ENCODE measurements at places on chromosomes 2 and 18.

GRCh38 chr2:10760794-10761504 lies 39.5 kb downstream of the ATP6V1C2 start:
- DNase-seq = no peak

DNA sequence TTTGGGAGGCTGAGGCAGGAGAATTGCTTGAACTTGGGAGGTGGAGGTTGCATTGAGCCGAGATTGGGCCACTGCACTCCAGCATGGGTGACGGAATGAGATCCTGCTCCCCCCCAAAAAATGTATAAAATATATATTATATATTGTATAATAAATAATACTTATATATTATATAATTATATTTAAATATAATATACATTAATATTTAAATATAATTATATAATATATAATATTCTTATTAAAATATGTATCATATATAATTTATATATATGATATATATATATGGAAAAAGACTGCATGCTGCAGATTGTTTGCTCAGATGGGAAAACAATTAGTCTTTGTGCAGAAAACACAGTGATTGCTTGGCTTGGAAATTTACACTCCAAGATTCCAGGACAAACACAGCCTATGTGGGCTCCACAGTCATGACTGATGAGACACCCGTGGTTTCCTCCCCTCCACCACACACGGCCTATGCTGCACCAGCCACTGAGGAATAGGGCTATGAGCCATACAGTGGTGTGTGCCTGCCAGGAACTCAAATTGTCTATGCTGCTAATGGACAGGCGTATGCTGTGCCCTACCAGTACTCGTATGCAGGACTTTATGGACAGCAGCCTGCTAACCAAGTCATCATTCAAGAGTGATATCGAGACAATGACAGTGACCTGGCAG lies 30.0 kb downstream of the PMAIP1 start:
- peak; percentile 41 for DNase-seq

DNA sequence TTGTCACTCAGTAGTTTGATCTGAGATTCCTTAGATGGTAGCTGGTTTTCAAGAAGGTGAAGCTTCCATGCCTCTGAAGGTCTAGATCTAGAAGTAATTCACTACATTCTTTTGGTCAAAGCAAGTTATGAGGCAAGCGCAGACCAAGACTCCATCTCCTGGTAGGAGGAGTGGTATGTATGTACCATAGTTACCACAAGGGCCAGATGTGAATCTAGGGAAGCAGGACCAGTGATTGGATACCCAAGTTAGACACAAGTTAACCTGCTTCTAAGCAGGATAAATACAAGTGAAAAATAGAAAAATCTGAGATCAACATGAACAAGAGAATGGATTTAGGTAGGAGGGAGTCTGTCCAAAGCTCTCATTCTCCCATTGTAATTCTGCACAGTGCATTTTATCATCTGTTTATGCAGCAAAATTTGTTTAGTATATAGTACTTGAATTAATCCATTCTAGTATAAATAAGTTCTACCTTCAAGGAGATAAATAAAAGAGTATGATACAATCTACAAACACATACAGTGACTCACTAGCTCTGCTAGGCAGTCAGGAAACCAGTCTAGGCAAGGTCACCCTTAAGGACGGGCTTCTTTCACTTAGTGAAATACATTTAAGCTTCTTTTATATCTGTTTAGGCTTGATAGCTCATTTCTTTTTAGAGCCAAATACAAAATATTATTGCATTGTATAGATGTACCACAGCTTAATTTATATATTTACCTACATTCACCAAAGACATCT lies 14.2 kb upstream of the DOCK10 start:
- DNase-seq = peak; percentile 25

- DNase-seq = no peak
Measured at GRCh38 chr2:31023541-31023940, 114.7 kb downstream of the GALNT14 start.

GRCh38 chr2:96204836-96205624 lies 3.6 kb downstream of the STARD7 start:
- DNase-seq = no peak

Data from EL (cell line).